ENCODE measurements at places on chromosomes 11 and 22.

GRCh38 chr11:45063669-45064068 is 82.8 kb upstream of the PRDM11 start:
- no peak for DNase-seq

DNA sequence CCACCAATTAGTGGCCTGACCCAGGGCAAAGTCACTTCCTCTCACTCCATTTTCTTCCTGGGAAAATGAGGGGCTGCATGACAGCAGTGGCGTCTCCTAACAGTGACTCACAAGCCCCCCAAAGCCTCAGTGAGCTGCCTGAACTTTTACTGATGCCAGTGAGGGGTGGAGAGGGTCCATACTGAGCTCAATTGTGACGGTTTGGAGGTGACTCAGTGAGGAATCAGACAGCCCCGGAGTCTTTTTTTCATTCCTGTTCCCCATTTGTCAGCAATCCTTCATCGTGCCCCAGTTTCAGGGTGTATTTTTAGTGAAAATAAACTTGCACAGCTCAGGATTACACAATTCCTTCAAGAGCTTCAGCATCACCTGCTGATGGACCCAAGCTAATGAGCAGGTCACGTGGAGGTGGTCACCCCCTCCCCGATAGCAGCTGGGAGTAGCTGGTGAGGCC is 30.1 kb upstream of the RASD2 start:
- no peak for DNase-seq

DNA sequence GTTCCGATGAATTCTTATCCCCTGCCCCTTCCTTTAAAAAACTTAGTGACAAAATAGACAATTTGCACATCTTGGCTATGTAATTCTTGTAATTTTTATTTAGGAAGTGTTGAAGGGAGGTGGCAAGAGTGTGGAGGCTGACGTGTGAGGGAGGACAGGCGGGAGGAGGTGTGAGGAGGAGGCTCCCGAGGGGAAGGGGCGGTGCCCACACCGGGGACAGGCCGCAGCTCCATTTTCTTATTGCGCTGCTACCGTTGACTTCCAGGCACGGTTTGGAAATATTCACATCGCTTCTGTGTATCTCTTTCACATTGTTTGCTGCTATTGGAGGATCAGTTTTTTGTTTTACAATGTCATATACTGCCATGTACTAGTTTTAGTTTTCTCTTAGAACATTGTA is 12.0 kb downstream of the CCND1 start:
- DNase-seq, result no peak

DNA sequence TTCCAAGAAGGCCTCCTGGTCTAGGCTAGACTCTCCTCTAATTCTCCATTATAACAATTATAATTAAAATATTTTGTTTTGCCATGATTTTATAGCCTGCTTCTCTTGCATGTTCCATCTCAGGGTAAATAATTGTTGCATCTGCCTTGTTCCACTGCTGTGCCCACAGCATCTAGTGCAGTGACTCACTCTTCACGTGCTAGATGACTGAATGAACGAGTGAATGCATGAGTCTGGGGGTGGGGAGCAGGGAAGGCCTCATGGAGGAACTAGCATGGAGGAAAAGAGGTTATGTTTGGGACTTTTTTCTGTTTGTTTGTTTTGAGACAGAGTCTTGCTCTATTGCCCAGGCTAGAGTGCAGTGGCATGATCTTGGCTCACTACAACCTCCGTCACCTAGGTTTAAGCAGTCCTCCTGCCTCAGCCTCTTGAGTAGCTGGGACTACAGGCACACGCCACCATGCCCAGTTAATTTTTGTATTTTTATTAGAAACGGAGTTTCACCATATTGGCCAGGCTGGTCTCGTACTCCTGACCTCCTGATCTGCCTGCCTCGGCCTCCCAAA is 5.2 kb upstream of the OAF start:
- no peak for DNase-seq

Measured in substantia nigra (tissue), 51 donors.